Naive thymus-derived CD4-positive, alpha-beta T cell (primary cell): ENCODE measurements at places on chromosomes 6 and 20.

GRCh38 chr20:1274485-1275311, 8.6 kb downstream of the SNPH start:
- no peaks in the 10 kb centered on the region for H3K27me3 ChIP-seq
- H3K4me3 ChIP-seq: no peak overlapping the region
- peaks cover 11% of the 10 kb centered on the region for H3K36me3 ChIP-seq
- no peak overlapping the region for H3K27ac ChIP-seq
- H3K4me1 ChIP-seq: peaks cover 24% of the 10 kb centered on the region

DNA sequence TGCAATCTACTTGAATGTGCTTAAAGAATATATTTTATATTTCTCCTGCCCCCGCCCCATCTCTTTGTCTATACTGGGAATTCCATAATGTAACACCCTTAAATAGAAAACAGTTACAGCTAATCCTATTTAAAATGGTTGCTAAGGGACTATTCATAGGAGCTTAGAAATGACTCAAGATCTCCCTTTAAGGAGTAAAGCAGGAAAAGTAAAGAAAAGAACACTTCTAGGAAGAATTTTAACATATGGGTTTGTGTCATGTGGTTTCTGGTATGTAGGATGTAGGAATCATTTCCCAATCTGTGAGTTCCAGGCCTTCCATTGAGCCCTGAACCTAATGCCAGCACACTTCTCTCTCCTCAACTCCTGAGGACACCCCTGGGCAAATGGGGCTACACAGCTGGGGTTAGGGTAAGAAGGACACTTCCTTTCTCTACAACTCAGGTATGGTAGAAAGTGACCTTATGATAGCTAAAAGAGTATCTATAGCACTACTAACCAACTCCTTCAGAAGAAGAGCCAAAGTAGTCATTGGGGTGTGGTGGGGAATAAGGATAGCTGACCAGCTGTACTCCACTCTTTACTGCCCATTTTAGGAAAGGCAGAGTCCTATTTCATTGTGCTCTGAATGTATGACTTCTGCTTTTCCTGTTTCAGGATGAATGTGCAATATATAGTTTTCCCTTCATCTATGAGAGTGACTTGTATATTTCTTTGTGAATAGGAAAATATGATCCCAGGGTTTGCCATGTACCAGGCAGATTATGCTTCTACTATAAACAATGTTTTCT, 27.3 kb downstream of the RIMS1 start:
- DNase-seq: no peak
- no peaks in the 10 kb centered on the region for H3K27me3 ChIP-seq
- no peaks in the 10 kb centered on the region for H3K4me1 ChIP-seq
- H3K27ac ChIP-seq: no peak overlapping the region

DNA sequence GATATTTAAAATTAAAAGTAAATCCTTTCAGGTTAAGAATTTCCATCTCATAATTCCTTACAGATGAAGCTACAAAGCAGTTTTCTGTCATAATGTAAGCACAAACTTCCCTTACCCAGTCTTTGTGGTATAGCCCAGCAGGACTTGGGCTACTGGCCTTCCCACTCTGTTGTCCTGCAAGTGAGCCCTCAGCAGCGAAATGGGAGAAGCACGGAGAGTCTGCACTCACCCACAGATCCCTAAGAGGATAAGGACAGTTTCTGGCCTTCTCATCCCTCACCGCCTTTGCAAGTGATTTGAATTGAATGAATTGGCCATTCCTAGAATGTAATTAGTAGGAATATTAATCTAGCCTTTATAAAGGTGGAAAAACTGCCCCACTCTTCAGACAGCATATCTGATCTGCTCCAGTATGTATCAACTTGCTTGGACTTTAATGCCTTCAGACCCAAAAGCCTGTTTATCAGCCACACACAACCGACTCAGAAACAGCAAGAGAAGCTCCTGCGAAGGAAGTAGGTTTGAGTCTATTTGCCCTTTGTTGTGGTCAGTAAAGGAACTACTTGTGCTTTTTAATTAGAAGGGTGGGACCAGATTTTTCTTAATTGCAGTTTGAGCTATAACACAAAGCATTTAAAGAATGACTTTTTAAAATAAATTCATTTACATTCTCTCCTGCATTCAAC, 29.9 kb upstream of the PRDM1 start:
- DNase-seq: peak; percentile 31
- H3K27ac ChIP-seq: no peak overlapping the region
- H3K36me3 ChIP-seq: no peaks in the 10 kb centered on the region
- H3K4me1 ChIP-seq: peaks cover 22% of the 10 kb centered on the region

- H3K27ac ChIP-seq: no peak overlapping the region
- H3K4me3 ChIP-seq: no peak overlapping the region
- DNase-seq: no peak
- H3K27me3 ChIP-seq: no peaks in the 10 kb centered on the region
These were observed 76.6 kb downstream of the ANKEF1 start for GRCh38 chr20:10111139-10111958.

DNA sequence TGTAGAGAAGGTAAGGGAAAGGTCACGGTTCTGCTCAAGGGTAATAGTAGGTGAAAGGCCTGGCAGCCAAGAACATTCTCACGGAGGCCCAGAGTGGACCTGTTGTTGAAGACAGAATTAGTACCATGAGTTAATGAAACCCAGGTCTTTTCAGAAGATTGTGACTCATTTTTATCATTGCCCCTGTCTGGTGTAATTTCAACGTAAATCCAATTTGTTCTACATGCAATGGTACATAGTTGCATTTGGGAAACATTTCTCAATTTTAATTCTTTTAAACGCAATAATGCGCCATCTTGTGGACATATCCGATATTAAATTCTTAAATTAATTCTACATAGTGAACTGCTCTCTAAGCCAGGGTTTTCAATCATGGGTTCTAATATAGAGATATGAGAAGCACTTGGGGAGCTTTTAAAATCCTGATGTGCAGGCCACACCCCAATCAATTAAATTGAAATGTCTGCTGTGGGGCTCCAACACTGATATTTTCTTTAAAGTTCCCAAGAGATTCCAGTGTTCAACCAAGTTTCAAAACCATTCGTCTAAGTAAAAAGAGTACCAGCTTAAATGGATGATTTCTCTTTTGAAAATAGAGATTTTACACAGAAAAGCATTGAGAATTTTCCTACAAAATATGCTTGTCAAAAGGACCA, 257.4 kb downstream of the PLCB1 start:
- peak; percentile 28 for DNase-seq
- H3K27me3 ChIP-seq: no peaks in the 10 kb centered on the region
- no peak overlapping the region for H3K4me3 ChIP-seq
- no peaks in the 10 kb centered on the region for H3K36me3 ChIP-seq
- H3K4me1 ChIP-seq: no peaks in the 10 kb centered on the region

- H3K36me3 ChIP-seq: no peaks in the 10 kb centered on the region
- no peak for DNase-seq
- no peaks in the 10 kb centered on the region for H3K27me3 ChIP-seq
These were observed 6.8 kb upstream of the PI16 start for GRCh38 chr6:36947570-36948351.

GRCh38 chr20:37095108-37095598, 644 bp downstream of the RBL1 start:
- H3K27me3 ChIP-seq: no peaks in the 10 kb centered on the region
- H3K4me3 ChIP-seq: peak overlapping the region; percentile 93
- H3K4me1 ChIP-seq: peaks cover 18% of the 10 kb centered on the region
- peak overlapping the region; percentile 91 for H3K27ac ChIP-seq
- no peaks in the 10 kb centered on the region for H3K36me3 ChIP-seq

DNA sequence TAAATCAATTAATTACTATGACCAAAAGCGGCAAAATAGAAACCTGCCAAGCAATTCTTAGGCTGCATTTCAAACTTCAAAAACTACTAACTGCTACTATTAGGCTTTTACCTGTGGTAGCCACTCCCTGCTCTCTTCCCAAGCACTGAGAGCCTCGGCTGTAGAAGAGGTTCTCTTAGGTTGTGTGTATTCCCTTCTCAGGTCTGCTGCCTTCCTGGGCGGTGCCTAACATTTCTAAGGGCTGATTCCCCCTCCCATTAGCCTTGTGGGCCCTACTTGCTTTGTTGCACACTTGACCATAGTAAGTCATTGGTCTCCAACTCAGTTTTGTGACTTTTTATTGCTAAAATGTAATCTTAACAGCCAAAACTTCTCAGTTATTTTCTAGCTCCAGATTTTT, 146.1 kb upstream of the C6orf118 start:
- no peak overlapping the region for H3K27ac ChIP-seq
- no peaks in the 10 kb centered on the region for H3K36me3 ChIP-seq
- DNase-seq: no peak

DNA sequence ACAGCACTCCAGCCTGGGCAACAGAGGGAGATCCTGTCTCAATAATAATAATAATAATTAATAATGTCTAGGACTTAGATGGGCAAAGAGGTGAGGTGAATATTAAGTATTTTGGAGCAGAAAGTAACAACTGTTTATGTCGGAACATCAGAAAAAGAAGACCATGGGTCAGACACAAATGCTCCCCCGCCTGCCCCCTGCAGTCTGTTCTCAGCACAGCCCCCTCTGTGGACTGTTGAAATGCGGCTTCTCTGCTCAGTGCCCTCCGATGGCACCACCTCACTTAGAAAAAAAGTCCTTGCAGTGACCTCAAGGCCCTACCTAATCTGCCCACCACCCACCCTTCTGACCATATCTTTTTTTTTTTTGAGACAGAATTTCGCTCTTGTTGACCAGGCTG, 5.2 kb upstream of the ETV7 start:
- no peak overlapping the region for H3K27ac ChIP-seq
- no peaks in the 10 kb centered on the region for H3K27me3 ChIP-seq
- no peak overlapping the region for H3K4me3 ChIP-seq
- DNase-seq: no peak

GRCh38 chr6:109515781-109516409, 32.9 kb upstream of the ZBTB24 start:
- H3K4me1 ChIP-seq: peaks cover 15% of the 10 kb centered on the region
- no peaks in the 10 kb centered on the region for H3K36me3 ChIP-seq
- H3K27me3 ChIP-seq: no peaks in the 10 kb centered on the region
- H3K27ac ChIP-seq: peak overlapping the region; percentile 33
- H3K4me3 ChIP-seq: peak overlapping the region; percentile 61
